Iris pigment epithelial cell (primary cell): ENCODE measurements at places on chromosomes 7 and 10.

DNA sequence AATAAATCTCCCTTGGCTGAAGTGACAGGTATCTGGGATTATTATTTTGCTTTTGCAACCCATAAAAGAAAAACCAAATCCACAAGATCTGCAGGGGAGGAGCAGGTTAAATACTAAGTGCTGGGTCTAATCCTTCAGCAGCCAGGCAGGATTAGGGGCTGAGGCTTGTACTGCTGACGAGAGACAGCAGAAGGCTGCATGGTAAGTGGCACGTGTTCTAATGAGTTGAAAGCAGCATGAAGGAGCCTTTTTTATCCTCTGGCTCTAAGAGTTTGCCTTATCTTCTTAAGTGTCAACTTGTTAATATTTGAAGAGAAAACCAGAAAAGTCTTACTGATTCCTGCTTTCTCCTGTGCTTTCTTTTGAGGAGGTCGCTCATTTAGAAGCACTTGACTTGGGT, 50.0 kb downstream of the LYZL2 start:
- no peak for DNase-seq

DNA sequence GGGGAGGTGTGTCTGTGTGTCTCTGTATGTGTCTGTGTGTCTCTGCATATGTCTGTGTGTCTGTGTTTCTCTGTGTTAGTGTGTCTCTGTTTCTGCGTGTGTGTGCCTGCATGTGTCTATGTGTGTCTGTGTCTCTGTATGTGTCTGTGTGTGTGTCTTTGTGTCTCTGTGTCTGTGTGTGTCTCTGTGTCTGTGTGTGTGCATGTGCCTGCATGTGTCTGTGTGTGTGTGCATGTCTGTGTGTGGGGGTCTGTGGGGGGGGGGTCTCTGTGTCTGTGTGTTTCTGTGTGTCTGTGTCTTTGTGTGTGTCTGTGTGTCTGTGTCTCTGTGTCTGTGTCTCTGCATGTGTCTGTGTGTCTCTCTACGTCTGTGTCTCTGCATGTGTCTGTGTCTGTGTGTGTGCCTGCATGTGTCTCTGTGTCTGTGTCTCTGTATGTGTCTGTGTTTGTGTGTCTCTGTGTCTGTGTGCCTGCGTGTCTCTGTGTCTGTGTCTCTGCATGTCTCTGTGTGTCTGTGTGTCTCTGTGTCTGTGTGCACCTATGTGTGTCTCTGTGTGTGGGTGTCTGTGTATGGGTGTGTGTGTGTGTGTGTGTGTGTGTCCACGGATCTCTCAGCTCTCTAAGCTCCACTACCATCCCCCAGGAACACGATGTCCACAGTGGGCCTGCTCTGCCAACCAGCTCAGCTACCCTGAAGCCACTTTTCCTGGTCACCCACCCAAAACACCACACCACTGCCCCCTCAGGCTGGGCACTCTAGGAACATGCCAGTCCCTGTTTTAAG, 41.7 kb downstream of the RASGEF1A start:
- DNase-seq = no peak

- DNase-seq = no peak
Measured at GRCh38 chr10:718143-718700, 28.8 kb upstream of the DIP2C start.

DNA sequence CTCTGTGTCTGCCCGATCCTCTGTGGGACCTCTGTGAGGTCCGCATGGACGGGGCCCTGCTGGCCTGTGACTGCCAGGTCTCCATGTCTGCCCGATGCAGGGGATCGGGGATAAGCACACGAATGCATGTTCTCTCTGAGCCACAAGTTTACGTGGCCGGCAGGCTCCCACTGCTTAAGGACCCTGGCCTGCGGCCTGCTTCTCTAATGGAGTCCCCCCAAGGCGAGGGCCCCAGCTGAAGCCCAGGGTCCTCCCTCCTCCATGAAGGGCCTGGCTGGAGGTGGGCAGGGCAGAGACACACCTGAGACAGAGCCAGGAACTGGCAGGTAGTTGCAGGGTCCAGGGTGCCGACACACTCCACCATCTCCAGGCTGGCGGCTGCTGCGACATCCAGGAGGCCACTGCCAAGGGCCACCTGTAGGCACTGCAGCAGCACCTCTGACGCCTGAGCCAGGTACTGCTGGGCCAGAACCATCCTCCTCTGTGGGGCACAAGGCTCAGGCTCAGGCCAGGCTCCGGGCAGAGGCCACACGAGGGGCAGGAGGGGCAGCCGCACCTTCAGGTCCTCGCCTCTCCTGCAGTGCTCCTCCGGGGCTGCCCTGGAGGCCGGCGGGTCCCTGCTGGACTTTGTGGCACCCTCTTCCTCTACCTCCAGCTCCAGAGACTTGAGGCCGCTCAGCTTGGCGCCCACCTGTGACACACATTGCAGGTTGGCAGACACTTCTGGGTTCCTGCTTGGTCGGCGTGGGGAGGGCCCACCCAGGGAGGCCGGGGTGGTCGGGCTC, 60.9 kb upstream of the NKX6-2 start:
- DNase-seq = no peak

DNA sequence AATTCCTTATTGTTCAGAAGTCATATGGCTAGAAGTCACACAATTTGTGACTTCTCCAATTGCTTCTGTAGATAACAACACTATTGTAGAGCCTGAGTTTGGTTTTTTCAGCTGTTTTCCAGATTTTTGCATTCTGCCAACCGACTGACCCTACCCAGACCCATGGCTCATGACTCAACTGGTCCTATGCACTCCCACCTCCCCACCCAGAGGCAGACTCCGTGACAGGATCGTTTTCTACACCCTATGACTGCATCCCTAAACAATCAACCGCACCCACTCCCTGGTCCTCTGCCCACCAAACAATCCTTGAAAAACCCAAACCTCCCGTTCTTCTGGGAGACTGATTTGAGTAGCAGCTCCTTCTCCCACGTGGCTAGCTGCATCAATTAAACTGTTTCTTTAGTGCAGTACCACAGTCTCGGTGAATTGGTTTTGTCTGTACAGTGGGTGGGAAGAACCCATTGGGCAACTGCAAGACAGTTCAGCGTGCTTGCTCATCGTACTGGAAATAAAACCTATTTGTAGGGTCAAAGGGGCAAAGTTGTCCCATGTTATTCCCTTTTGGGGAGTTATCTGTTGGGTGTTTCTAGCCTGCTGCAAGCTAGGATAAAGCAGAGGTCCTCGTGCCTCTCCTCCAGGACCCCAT, 150.3 kb upstream of the FAM20C start:
- DNase-seq = no peak

DNA sequence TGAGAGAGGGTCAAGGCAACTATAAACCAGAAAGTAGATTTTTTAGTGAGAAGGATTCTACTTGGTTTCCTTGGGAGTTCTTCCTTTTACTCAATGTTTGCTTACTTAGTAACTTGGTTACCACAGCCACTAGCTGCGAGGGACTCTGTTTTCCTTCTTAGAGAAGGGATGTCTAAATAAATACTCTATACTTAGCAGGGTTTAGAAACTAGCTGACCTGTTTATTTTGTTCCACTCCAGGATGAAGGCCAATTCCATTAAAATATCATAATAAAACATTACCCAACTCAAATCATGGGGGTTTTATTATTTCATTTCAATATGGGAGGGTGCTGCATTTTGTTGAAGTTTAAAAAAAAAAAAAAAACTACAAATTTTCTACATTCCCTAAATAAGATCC, 87.3 kb downstream of the PPP1R3A start:
- DNase-seq = peak; percentile 17

DNA sequence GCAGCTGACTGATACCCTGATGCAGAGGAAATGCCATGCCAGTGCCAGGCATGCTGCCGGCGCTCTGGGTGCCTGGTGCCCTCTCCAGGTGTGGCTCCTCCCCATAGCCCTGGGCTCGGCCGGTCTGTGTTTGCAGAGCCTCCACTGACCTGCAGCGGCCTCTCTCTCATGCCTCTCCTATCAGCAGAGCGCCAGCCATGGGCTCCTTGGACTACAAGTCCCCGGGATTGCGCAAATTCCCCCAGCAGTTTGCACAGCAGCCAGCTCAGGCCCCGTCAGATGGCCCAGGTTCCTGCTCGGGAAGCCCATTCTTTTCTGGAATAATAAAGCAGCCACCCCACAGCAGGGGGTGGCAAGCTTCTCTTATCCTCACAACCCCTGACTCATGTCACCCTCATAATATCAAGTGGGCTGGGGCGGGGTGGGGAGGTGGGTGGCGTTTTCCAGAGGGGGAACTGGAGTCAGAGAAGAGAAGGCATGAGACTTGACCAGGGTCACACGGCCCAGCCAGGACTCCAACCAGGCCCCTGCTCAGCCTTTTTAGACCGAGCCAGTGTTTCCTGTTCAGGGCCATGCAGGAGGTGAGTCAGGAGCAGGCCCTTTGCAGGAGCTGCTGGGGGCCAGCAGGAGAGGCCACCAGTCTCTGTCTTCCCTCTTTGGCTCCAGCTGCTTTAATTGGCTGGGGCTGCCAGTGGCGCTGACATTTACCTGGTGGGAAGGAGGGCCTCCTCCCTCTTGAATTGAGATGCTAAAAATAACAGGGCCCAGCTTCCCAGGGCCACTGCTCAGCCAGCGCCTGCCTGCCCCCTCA, 58.6 kb downstream of the ZMIZ1 start:
- DNase-seq = peak; percentile 88

DNA sequence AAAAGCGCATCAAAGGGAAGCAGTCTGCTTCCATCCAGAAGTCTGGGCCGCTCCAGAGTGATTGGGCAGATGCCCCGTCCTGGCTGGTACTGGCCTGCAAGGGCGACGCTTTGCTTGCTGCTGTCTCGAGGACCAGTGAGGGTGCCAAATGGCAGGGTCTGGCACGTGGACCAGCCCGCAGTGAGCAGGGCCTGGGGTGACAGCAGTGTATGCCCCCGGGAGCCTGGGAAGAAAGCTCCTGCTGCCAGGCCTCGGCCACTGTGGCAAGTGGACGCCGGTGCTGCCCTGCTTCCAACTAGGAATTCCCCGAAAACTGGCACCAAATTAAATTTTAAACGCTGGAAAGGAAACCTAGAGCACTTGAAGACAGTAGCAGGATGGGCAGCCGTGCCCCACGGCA, 357.0 kb upstream of the MKI67 start:
- no peak for DNase-seq

GRCh38 chr10:33363106-33363505, 28.6 kb upstream of the NRP1 start:
- DNase-seq = peak; percentile 68

DNA sequence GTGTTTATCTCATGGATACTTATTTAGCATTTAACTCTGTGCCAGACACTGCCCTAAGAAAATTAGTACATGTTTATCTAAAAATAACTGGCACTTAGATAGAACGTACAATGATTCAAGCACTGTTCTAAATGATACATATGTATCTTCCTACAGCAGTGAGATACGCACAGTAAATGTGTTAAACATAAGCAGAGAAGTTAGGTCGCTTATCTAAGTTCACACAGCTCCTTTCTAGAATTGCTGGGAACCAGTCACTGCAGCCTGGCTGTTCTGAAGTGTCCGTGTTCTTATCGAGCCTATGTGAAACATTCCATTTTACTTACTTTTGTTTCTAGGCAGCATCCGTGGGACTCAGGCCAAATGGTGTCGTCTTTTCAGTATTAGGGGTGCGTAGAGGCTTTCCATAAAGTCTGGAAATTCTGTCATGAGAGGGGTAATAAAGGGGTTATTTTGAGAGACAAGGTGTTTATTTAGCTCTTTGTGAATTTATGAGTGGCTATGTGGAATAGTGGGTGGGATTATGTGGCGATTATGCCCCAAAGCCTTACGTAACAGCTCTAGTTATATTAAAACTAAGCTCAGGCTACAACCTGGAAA, 186.9 kb downstream of the SND1 start:
- peak; percentile 72 for DNase-seq

DNA sequence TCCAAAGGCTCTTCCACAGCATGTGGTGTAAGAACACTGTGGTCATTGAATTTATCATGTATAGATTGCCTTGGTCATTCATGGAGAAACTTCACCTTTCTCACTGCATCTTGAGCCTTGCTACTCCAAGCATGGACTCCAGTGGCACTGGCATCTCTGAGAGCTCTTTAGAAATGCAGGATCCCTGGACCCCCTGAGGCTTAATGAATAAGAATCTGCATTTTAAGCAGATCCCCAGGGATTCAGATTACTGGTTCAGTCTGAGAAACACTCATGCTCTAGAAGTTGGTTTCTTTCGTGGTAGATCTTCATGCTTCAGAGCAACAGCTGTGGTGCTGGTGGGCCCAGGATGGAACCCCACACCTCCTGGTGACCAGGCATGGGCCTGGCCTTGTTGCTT, 63.2 kb downstream of the CFAP58 start:
- DNase-seq = no peak

DNA sequence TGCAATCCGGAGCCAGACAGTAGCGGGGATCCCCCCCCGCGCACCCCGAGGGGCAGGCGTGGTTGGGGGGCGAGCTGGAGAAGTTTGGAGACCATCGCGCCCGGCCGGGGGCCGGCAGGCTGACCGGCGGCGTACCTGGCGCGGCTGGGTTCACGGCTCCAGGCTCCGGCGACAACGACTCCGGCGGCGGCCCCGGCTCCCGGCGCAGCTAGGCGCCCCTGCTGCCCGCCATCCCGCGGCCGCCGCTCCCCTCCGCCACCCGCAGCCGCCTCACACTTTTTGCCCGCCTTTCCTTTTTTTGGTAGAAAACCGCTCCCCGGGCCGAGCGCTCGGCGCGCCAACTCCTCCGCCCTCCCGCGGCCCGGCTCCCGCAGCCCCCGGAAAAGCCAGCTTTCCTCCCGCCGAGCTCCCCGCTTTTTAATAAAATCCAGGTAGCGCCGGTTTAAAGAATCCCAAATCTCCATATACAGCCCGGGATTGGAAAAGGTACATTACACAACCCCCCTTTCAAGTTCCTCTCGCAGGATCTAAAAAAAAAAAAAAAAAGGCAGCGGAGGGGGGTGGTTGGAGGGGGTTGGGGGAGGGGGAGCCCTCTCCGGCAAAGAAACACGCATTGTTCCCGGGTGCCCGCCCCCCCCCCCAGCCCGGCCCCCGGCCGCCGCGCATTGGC, at the start of gene TNRC18:
Gene TNRC18, minus strand, starts transcription at position 529 of the 670 bp plus-strand sequence. CDS start 2,588 bp downstream, outside the sequence.
- no peak for DNase-seq

- no peak for DNase-seq
Measured at GRCh38 chr10:64502936-64503335, 981.7 kb downstream of the REEP3 start.

DNA sequence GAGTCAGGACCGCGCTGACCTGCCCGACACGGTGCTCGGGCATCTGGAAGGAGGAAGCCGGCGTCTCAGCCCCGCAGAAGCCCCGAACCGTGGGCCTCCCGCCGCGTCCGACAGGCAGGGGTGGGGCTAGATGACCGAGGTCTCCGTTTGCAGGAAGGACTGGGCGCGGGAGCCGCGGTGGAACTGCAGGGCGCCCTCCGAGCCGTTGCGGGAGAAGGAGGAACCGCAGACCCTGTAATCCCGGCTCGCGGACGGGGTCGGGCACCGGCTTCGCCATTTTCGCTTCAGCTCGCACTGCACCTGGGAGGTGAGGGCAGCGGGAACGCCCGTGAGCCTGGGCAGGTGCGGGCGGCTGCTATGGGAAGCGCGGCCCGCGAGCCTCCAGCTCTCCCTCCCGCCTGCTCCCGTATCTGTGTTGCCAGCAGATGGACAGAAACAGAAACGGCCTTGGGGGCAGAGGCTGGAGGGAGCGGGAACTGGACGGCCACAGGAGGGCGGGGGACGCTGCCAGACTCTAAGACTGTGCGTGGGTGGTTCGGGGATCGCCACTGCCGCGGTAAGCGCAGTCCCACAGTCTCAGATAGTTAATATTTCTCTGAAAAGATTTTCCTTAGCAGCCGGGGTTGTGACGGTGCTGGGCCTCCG, 114.1 kb downstream of the VIPR2 start:
- DNase-seq = peak; percentile 22

GRCh38 chr10:62243647-62243997, 25.0 kb downstream of the RTKN2 start:
- no peak for DNase-seq
